ENCODE measurements at places on chromosomes 13 and 19.
A peak's percentile ranks its signal among the peaks of the same experiment; 100 is the strongest.

DNA sequence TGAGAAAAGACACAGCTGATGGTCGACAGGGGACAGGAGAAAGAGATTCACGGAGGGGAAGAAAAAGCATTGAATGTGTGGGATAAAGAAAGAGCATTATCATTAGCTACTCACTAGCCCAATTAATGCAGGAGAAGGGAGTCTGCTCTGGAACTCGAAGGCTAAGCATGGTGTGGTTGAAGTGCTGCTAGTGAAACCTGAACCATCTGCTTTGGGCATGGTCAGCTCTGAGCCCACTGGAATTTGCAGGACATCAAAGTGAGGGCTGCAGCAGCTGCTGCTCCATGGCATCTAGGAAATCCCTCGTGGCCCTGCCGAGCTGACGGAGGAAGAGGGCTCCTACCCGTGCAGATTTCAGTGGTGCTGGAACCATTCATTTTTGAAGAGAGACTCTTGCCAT is 320.3 kb downstream of the ATP8A2 start:
- no peak for DNase-seq

GRCh38 chr19:56109226-56109625 is 11.9 kb downstream of the ZNF787 start:
- no peak for DNase-seq

- DNase-seq: no peak
These were observed 56.6 kb downstream of the COL4A1 start for GRCh38 chr13:110250258-110250891.

DNA sequence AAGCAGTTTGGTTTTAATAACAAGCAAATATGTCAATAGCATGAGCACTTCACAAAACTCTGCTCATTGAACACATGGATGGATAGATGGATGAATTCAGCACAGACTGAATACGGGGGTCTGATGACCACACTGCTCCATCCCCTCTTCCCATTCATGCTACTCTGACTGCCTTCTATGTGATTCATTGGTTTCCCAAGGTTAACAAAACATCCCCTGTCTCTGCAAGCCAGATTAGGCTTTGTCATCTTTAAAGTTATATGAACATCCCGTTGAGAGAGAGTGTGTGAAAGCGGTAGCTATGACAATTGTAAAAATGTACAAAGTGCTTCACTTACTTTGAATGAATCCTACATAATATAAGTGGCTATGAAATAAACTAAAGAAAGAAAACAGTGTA is 252.5 kb downstream of the OXGR1 start:
- DNase-seq: no peak

GRCh38 chr13:95723438-95723837 is 46.5 kb downstream of the DNAJC3 start:
- no peak for DNase-seq

- no peak for DNase-seq
These were observed 1.7 kb downstream of the B3GLCT start for GRCh38 chr13:31201341-31202031.

GRCh38 chr19:15222738-15223648 is 9.3 kb downstream of the EPHX3 start:
- peak; percentile 80 for DNase-seq

- no peak for DNase-seq
These were observed 150.9 kb downstream of the LACC1 start for GRCh38 chr13:44030615-44031014.

DNA sequence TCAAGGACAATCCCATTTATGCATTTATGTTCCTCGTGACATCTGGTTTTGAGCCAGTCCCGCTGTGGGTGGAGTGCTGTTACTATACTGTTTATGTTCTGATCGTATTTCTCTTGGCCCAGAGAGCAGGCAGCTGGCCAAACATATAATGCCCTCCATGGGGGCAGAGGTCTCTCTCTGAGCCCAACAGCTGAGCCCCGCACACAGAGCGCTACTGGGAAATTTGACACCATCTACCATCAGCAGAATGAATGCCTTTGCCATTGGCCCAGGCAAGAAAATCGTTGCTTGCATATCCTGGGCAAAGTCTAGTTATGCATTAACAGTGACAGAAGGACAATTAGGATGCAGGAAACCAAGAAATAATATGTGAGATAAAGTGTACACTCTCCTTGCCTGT is 126.8 kb upstream of the CACNA1A start:
- no peak for DNase-seq
